ENCODE measurements at places on chromosomes 6 and 20. TPM values are rescaled to one million over a fixed set of nuclear protein-coding genes. Genes with fewer than 3 reads are reported as not detected.

EDN3 gene
- 3.0 TPM for total RNA-seq

IRAK1BP1 gene
- 14.0 TPM for total RNA-seq

PARD6B gene
- 2.9 TPM for total RNA-seq

C20orf202 gene
- total RNA-seq = not detected

RAET1L gene
- not detected for total RNA-seq

GABRR1 gene
- total RNA-seq = not detected
